ENCODE measurements at places on chromosomes 2 and 18. TPM values are rescaled to one million over a fixed set of nuclear protein-coding genes. Genes with fewer than 3 reads are reported as not detected.

- DNase-seq, result no peak
- H3K4me3 ChIP-seq, result no peak overlapping the region
- no peaks in the 10 kb centered on the region for H3K36me3 ChIP-seq
- peaks cover 4% of the 10 kb centered on the region for H3K27me3 ChIP-seq
- H3K4me1 ChIP-seq, result no peaks in the 10 kb centered on the region
Observed at GRCh38 chr2:9053534-9053931, 50.0 kb upstream of the MBOAT2 start.

DNA sequence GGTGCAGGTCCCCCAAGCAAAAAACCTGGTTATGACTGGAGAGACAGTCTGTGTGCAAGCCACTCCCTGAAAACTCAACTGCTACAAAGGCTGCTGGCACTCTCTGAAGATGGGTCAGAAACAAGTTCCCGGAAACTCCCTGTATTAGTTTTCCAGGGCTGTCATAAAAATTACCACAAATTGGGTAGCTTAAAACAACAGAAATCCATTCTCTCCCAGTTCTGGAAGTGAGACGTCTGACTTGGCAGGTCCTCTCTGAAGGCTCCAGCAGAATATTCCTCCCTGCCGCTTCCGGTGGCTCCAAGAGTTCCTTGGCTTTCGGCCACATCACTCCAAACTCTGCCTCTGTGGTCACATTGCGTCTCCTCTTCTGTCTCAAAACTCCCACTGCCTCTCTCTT lies 30.1 kb upstream of the SERPINE2 start:
- H3K27ac ChIP-seq, result no peak overlapping the region
- H3K4me3 ChIP-seq, result no peak overlapping the region
- no peak for DNase-seq
- H3K27me3 ChIP-seq, result no peaks in the 10 kb centered on the region
- no peaks in the 10 kb centered on the region for H3K4me1 ChIP-seq

DNA sequence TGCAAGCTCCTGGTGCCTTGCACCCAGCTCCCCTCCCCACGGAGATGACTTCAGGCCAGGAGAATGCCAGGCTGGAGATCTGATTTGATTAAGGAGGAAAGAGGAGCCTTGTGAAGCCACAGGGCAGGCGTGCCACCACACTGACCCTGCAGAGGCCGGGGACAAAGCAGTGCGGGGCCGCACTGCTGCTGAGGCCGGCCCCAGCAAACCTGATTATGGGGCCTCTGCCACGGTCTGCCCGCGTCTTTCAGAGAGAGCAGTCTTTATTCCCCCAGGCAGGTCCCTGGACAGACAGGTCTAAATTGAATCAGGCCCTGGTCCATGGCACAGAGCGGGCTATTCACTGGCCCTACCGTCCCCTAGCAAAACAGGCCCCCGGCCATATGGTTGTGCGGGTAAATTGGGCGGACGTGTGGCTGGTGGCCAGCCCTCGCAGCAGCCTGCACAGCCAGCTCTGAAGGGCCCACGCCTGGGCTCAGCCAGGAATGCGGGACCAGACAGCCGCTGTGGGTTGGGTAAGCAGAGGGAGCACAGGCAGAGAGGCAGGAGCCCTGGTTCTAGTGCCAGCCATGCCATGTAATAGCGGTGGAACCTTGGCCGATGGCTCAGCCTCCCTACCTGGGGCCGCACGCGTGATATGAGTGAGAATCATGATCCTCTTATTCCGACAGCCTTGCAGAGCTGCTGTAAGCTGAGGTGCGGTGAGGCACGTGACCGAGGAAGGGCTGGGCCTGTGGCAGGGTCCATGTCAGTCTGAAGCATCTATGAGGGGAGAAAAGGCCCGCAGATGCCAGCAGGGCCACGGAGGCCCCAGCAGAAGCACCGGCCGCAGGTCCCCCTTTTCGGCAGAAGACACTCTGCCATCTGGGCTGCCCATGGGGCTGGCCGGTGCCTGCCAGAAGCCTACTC lies 97.3 kb upstream of the MYCN start:
- H3K4me3 ChIP-seq, result no peak overlapping the region
- DNase-seq, result no peak
- no peaks in the 10 kb centered on the region for H3K4me1 ChIP-seq
- no peak overlapping the region for H3K27ac ChIP-seq

Gene SGPP2
- total RNA-seq, result 53.7 TPM

Gene CD8B2
- total RNA-seq, result not detected

Measured in thyroid gland (tissue), 4 donors.